Cardiac muscle cell (in vitro differentiated cells and primary cell): ENCODE measurements at places on chromosomes 13 and 19. TPM values are rescaled to one million over a fixed set of nuclear protein-coding genes. Genes with fewer than 3 reads are reported as not detected.

DBP gene
- total RNA-seq = 16.0 and 30.0 TPM in 2 replicates

DNA sequence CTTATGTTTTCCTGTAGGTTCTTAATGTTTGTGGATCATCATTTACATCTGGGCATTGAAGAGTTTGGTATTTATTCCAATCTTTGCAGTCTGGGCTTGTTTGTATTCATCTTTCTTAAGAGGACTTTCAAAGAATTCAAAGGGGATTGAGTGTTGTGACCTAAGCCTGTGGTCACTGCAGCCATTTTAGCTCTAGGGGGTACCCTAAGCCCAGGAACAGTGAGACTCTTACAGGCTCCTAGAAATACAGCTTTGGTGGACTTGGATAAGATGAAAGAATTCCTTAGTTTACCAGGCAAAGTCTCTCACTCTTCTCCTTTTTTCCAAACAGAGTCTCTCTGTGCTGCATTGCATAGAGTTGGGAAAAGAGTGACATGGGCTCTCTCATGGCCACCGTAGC lies 2539.0 kb upstream of the PCDH20 start:
- H3K27ac ChIP-seq = no peak overlapping the region
- DNase-seq = no peak
- no peak overlapping the region for H3K4me3 ChIP-seq
- no peaks in the 10 kb centered on the region for H3K4me1 ChIP-seq
- no peaks in the 10 kb centered on the region for H3K27me3 ChIP-seq

DNA sequence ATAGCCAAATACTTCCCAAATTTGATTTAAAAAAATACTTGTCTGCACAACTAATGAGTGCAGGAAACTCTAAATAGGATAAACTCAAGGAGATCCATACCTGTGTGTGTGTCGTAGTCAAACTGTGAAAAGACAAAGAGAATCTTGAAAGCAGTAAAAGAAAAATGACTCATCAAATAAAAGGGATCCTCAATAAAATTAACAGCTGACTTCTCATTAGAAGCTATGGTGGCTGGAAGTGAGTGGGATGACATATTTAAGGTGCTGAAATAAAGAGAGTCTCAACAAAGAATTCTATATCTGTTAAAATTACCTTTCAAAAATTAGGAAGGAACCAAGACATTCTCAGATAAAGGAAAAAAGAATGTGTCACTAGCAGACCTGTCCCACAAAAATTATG lies 13.7 kb downstream of the RNASEH2B start:
- no peaks in the 10 kb centered on the region for H3K27me3 ChIP-seq
- no peak overlapping the region for H3K4me3 ChIP-seq
- no peak overlapping the region for H3K27ac ChIP-seq
- peaks cover 4% of the 10 kb centered on the region for H3K4me1 ChIP-seq

GRCh38 chr19:3725640-3726310 lies 17.6 kb downstream of the TJP3 start:
- peaks cover 22% of the 10 kb centered on the region for H3K27me3 ChIP-seq
- no peak overlapping the region for H3K4me3 ChIP-seq
- H3K36me3 ChIP-seq = no peaks in the 10 kb centered on the region
- H3K4me1 ChIP-seq = no peaks in the 10 kb centered on the region
- H3K27ac ChIP-seq = no peak overlapping the region

CDC34 gene
- total RNA-seq = 205 and 247 TPM in 2 replicates

- no peak overlapping the region for H3K27ac ChIP-seq
- no peaks in the 10 kb centered on the region for H3K4me1 ChIP-seq
- H3K4me3 ChIP-seq = no peak overlapping the region
These were observed 32.3 kb downstream of the LPAR6 start for GRCh38 chr13:48380581-48380980.

- H3K27me3 ChIP-seq = no peaks in the 10 kb centered on the region
- no peaks in the 10 kb centered on the region for H3K4me1 ChIP-seq
- peak; percentile 18 for DNase-seq
- H3K36me3 ChIP-seq = peaks cover 8% of the 10 kb centered on the region
- no peak overlapping the region for H3K4me3 ChIP-seq
These were observed 6.4 kb downstream of the DOHH start for GRCh38 chr19:3494051-3494450.

- no peak overlapping the region for H3K27ac ChIP-seq
- no peaks in the 10 kb centered on the region for H3K27me3 ChIP-seq
- H3K4me1 ChIP-seq = no peaks in the 10 kb centered on the region
These were observed 9.4 kb upstream of the ERVV-2 start for GRCh38 chr19:53034948-53035675.

RFXAP gene
- total RNA-seq = 3.9 and 10.5 TPM in 2 replicates

IGFL1 gene
- not detected in 2 replicates for total RNA-seq

- no peak for DNase-seq
- no peaks in the 10 kb centered on the region for H3K27me3 ChIP-seq
- H3K4me3 ChIP-seq = no peak overlapping the region
- H3K36me3 ChIP-seq = no peaks in the 10 kb centered on the region
- H3K4me1 ChIP-seq = no peaks in the 10 kb centered on the region
These were observed 20.3 kb downstream of the TUBA3C start for GRCh38 chr13:19161308-19161707.

PROZ gene
- not detected in 2 replicates for total RNA-seq

DNA sequence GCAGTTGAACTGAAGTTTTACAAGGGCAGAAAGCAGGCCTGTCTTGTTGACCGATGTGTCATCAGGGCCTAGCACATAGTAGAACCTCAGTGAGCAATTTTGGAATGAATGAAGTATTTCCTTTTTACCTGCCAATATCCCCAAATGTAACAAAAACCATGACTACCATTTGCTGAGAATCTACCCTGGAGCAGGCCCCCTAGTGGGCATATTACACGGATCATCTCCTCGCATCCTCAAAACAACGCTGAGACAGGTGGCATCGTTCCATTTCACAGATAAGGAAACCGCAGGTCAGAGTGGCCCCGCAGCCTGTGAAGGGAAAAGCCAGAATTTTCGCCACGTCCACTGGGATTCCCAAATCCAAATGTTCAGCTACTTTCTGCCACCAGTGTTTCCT lies 77.9 kb downstream of the CACNA1A start:
- no peaks in the 10 kb centered on the region for H3K36me3 ChIP-seq
- H3K4me1 ChIP-seq = peaks cover 12% of the 10 kb centered on the region
- H3K4me3 ChIP-seq = no peak overlapping the region
- peak; percentile 17 for DNase-seq
- no peaks in the 10 kb centered on the region for H3K27me3 ChIP-seq

GRCh38 chr19:41302624-41303351 lies 7.2 kb upstream of the CCDC97 start:
- no peaks in the 10 kb centered on the region for H3K27me3 ChIP-seq

ZNF888 gene
- total RNA-seq = 1.1 and 7.3 TPM in 2 replicates

DNA sequence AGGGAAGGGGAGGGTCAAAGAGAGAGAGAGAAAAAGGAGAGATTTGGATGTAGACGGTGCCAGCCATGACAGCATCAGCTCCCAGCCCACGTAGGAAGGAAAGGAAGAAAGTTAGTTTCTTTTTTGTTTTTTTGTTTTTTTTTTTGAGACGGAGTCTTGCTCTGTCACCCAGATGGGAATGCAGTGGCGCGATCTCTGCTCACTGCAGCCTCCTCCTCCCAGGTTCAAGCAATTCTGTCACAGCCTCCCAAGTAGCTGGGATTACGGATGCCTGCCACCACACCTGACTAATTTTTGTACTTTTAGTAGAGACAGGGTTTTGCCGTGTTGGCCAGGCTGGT lies 27.6 kb downstream of the ELL start:
- no peak overlapping the region for H3K4me3 ChIP-seq
- H3K36me3 ChIP-seq = no peaks in the 10 kb centered on the region
- H3K27ac ChIP-seq = no peak overlapping the region
- no peaks in the 10 kb centered on the region for H3K27me3 ChIP-seq

GRCh38 chr19:43552198-43552450 lies 19.1 kb downstream of the ZNF575 start:
- no peaks in the 10 kb centered on the region for H3K4me1 ChIP-seq
- peaks cover 32% of the 10 kb centered on the region for H3K36me3 ChIP-seq
- H3K4me3 ChIP-seq = no peak overlapping the region
- DNase-seq = no peak
- H3K27me3 ChIP-seq = no peaks in the 10 kb centered on the region

GRCh38 chr19:17303940-17304267 lies 679 bp upstream of the ABHD8 start:
- no peak overlapping the region for H3K27ac ChIP-seq
- peaks cover 6% of the 10 kb centered on the region for H3K4me1 ChIP-seq
- no peaks in the 10 kb centered on the region for H3K36me3 ChIP-seq
- DNase-seq = no peak

DNA sequence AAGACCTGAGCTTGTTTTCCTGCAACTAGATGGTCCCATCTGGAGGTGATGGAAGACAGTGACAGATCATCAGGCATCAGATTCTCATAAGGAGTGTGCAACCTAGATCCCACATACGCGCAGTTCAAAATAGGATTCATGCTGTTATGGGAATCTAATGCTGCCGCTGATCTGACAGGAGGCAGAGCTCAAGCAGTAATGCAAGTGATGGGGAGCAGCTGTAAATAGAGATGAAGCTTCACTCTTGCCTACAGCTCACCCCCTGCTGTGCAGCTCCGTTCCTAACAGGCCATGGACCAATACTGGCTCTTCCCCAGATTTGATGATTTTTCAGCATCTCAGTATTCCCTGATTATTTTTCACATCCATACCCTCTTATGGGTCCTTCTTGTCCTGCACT lies 208.4 kb upstream of the RXFP2 start:
- no peaks in the 10 kb centered on the region for H3K4me1 ChIP-seq
- H3K27me3 ChIP-seq = no peaks in the 10 kb centered on the region
- no peaks in the 10 kb centered on the region for H3K36me3 ChIP-seq
- H3K4me3 ChIP-seq = no peak overlapping the region
- H3K27ac ChIP-seq = no peak overlapping the region

- H3K4me3 ChIP-seq = no peak overlapping the region
- H3K27me3 ChIP-seq = no peaks in the 10 kb centered on the region
- peaks cover 52% of the 10 kb centered on the region for H3K36me3 ChIP-seq
- peaks cover 32% of the 10 kb centered on the region for H3K4me1 ChIP-seq
- peak overlapping the region; percentile 17 for H3K27ac ChIP-seq
These were observed 7.3 kb downstream of the PTBP1 start for GRCh38 chr19:804419-805165.

- no peaks in the 10 kb centered on the region for H3K27me3 ChIP-seq
- DNase-seq = no peak
- H3K36me3 ChIP-seq = no peaks in the 10 kb centered on the region
- no peaks in the 10 kb centered on the region for H3K4me1 ChIP-seq
These were observed 85.6 kb downstream of the GNG7 start for GRCh38 chr19:2616741-2617392.

GRCh38 chr19:58572818-58573657 lies at the start of gene MZF1:
Gene MZF1 (minus strand): TSS chr19:58573335. CDS start chr19:58571389, 1,946 bp downstream.
- H3K36me3 ChIP-seq = no peaks in the 10 kb centered on the region
- H3K4me3 ChIP-seq = peak within 1 kb of the TSS; percentile 64
- DNase-seq = peak; percentile 100
- peak within 1 kb of the TSS; percentile 94 for H3K27ac ChIP-seq
- no peaks in the 10 kb centered on the region for H3K27me3 ChIP-seq

DNA sequence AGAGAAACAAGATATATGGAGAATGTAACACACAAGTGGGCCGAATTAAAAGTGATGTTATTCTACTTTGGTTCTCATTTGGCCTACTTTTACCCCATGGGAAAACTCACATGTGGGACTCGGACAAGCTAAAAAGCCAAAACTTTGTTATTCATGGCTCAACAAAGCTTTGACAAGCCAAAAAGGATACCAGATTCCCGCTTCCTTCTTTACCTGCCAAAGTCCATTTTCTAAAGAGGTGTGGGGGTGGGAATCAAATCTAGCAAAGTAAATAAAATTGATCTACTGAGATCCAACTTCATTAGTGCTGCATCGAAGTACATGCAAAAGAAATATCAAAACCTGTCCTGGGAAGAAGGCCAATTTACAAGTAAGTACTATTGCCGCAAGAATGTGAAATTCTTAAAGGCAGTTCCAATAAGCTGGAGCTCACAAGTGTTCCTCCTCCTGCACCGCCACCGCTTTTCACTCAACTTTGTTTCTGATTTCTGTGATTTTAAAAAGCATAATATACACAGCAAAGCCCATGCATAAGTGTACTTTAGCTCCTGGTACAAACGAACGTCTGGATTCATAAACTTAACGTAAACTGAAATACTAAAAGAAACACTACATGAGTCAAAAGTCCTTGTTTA lies 1.1 kb downstream of the LNX2 start:
- H3K27me3 ChIP-seq = no peaks in the 10 kb centered on the region
- H3K27ac ChIP-seq = peak overlapping the region; percentile 83
- H3K4me3 ChIP-seq = peak overlapping the region; percentile 53
- DNase-seq = no peak
- H3K4me1 ChIP-seq = peaks cover 23% of the 10 kb centered on the region

GRCh38 chr13:99383511-99383921 lies 76.3 kb upstream of the GPR183 start:
- H3K4me3 ChIP-seq = no peak overlapping the region
- H3K4me1 ChIP-seq = no peaks in the 10 kb centered on the region
- H3K36me3 ChIP-seq = no peaks in the 10 kb centered on the region
- no peak overlapping the region for H3K27ac ChIP-seq
- H3K27me3 ChIP-seq = no peaks in the 10 kb centered on the region

GRCh38 chr19:54335164-54335563 lies 3.8 kb downstream of the LILRA4 start:
- no peak overlapping the region for H3K27ac ChIP-seq
- no peaks in the 10 kb centered on the region for H3K4me1 ChIP-seq
- no peak for DNase-seq
- H3K36me3 ChIP-seq = no peaks in the 10 kb centered on the region
- H3K4me3 ChIP-seq = no peak overlapping the region
- no peaks in the 10 kb centered on the region for H3K27me3 ChIP-seq

DNA sequence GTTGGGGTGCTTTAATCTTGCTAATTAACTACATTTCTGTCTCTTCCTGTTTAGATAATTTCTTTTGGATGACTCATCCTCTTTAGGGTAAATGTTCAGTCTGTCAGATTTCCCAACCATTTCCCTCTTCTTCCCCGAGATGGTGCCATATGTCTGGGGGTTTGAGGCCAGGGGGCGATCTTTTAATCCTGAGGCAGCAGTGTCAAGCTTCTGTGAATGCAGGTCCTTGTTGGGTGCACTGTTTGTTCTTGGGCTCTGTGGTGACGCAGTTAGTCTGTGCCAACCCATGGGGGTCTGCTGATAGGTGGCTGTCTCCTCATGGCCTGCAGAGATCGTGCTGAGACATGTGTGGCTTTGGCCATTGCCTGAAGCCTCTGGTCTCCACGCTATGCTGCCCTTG lies 420.4 kb downstream of the NDFIP2 start:
- H3K27ac ChIP-seq = no peak overlapping the region
- peak; percentile 71 for DNase-seq
- no peaks in the 10 kb centered on the region for H3K4me1 ChIP-seq
- no peak overlapping the region for H3K4me3 ChIP-seq
- no peaks in the 10 kb centered on the region for H3K27me3 ChIP-seq

DNA sequence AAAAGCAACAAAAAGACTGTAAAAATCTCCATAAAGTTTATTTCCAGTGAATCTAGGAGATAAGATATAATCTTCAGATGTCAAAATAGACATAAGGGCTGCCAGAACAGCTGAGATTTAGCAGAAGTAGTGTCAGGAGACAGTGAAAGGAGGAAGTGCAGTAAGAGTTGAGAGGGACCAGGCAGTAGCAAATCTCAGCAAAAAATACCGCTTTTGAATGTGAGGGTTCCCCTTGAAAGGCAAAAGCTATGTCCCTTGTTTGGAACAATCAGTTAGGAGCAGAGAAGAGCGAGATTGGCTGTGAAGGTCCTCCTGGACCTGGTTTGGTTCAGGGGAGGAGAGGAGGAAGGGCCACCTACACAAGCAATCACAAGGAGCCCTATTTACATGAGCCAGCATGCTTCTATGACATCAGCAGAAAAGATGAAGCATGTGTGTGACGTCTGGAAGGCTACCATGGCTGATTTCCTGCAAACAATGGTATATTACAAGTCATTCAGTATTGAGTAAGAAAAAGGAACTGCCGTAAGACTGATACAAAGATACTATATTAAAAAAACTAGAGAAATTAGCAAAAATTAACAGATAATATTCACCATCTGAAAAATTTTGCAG lies 98.9 kb upstream of the SIAH3 start:
- no peak for DNase-seq
- peak overlapping the region; percentile 14 for H3K27ac ChIP-seq
- no peaks in the 10 kb centered on the region for H3K27me3 ChIP-seq
- H3K36me3 ChIP-seq = peaks cover 11% of the 10 kb centered on the region
